ENCODE measurements at places on chromosomes 1 and 21. TPM values are rescaled to one million over a fixed set of nuclear protein-coding genes. Genes with fewer than 3 reads are reported as not detected.

DNA sequence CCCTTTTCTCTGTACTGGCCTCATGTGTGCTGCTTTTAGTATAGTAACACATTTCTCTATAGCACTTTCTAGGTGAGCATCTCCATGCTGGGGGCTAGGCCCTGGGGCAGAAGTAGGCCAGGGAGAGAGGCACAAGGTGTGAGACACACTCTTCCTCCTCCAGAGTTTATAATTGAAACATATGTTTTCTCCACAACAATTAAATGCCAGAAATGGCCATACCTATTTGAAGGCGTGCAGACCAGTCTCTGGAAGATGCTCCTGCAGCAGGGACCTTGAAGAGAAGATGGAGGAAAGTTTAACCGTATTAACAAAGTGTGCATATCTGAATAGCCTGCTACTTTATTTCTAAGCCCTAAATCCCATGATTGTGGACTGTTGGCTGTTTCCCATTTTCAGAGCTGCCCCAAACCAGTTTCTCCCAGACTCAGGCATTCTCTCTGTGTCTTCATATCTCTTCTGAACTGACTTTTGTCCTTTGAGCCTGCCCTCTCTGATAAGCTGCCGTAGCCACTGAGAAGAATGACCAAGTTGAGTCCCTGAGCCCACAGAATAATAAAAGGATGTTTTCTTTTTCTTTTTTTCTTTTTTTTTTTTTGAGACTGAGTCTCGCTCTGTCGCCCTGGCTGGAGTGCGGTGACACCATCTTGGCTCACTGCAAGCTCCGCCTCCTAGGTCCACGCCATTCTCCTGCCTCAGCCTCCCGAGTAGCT, 81.3 kb downstream of the LRRC8D start:
- no peak for DNase-seq

GRCh38 chr1:14602136-14602535, 3.7 kb downstream of the KAZN start:
- no peak for DNase-seq

DNA sequence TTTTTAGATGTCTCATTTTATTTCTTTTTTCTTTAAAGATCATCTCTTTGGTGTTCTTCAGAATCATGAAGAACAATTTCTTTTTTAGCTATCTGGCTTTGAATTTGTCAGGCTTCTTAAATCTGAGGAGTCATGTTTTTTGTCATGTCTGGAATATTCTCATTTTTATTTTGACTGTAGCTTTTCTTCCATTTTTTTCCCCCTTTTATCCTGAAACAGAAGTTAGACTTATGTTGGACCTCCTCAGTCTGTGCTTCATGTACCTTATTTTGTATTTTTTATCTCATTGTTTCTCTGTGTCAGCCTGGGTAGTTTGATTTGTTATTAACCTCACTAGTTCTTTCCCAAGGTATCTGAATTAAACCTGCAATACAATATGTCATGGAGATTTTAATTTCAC, 319.2 kb upstream of the ADGRL4 start:
- DNase-seq, result peak; percentile 6

DNA sequence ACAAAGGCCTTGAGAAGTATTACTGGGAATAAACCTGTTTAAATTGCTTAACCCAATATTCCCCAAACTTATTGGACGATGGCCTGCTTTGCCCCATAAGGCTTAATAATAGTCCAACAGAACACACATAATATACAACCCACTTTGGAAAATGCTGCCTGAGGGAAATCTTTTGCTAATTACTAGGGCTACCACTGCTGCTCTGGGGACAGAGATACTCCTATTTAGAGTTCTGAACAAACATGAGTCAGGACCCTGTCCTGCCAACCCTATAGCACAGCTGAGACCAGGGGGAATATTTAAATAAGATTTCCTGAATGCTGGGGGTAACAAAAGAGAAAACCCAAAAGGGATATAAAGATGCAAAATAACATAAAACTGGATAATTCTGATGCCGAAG, 139.1 kb downstream of the BRINP2 start:
- DNase-seq, result no peak

Gene CATSPERE
- total RNA-seq, result 0.21 TPM

All from foreskin keratinocyte (primary cell).